Sciatic nerve (tissue), 2 donors: ENCODE measurements at places on chromosomes 7 and 10.
A peak's percentile ranks its signal among the peaks of the same experiment; 100 is the strongest.

GRCh38 chr7:54629771-54630170 is 87.6 kb downstream of the VSTM2A start:
- DNase-seq, result no peak

DNA sequence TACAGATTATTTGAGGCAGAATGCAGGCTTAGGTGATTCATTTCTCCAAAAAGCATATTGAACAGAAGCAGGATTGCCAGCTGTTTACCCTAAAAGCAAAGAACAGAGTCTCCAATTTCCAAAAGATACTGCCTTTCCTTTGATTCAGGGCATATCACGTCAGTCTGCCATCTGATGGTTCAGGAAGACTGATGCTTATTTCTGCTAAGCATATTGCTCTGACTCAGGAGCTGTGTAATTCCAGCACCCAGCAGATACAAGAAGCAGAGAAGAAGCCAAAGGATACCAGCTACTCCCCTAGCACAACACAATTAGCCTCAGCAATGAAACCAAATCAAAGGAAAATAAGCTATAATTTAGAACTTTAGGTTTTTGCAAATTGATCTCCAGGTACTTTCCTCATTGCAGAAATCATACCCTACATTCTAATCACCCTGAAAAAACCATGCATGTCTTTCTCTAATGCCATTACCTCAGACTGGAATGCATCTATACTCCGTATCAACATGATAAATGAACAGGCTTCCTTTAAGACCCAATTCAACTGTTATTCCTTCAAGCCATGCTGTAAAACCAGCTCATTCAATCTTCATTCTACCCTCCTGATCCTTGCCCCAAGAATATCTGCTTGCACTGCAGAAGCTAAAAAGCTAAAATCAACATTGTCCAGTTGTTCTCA is 55.1 kb downstream of the ABI1 start:
- no peak for DNase-seq

GRCh38 chr7:86916277-86916825 is 143.1 kb downstream of the ELAPOR2 start:
- DNase-seq, result no peak

DNA sequence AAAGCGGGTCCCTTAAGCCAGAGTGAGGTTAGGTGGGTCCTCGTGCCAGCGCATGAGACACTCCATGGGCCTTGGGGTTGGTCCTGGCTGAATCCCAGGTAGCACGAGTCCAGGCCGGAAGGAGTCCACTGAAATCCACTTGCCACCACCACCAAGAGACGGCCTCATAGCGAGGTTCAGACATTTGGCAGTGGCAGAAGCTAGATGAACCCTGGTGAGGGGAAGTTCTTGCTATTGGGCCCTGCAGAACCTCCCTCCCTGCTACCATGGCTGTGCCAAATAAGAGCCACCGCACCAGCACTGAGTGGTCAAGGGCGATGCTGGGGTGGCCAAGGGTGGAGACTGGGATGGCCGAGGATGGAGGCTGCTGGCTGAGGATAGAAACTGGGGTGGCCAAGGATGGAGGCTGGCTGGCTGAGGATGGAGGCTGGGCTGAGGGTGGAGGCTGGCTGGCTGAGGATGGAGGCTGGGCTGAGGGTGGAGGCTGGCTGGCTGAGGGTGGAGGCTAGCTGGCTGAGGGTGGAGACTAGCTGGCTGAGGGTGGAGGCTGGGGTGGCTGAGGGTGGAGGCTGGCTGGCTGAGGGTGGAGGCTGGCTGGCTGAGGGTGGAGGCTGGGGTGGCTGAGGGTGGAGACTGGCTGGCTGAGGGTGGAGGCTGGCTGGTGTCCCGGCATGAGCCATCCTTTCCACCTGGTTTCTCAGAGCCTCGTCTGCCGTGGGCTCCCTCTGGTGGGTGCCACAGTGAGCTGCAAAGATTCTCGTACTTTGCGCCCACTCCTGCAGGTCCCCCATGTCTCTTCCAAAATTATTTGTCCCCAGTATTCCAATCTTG is 88.2 kb downstream of the ELFN1 start:
- no peak for DNase-seq

GRCh38 chr7:44143646-44144250 is 2.6 kb upstream of the MYL7 start:
- peak; percentile 31 for DNase-seq

DNA sequence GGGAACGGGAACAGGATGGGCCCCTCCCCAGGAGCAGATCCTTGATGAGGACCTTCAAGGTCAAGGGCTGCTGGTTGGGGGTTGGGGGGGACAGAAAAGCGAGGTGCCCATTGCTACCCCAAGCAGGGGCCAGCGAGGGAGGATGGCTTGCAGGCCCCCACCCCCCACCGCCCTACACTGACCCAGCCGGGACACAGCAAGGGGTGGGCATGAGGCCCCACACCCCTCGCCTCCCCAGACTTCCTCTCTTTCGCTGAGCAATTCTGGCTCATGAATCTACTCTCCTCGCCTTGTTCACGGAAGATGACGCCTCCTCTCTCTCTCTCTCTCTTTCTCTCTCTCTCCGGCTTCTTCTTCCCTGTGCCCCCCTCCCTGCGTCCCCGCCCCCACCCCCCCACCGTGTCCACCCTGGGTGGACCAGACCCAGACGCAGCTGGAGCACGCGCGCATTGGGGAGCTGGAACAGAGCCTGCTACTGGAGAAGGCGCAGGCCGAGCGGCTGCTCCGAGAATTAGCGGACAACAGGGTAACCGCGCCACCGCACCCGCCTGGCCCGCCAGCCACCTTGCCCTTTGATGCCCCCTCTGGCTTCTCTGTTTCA is 81.1 kb upstream of the GTF2IRD1 start:
- peak; percentile 83 for DNase-seq

GRCh38 chr10:80945264-80945880 is 407.7 kb downstream of the SH2D4B start:
- no peak for DNase-seq

DNA sequence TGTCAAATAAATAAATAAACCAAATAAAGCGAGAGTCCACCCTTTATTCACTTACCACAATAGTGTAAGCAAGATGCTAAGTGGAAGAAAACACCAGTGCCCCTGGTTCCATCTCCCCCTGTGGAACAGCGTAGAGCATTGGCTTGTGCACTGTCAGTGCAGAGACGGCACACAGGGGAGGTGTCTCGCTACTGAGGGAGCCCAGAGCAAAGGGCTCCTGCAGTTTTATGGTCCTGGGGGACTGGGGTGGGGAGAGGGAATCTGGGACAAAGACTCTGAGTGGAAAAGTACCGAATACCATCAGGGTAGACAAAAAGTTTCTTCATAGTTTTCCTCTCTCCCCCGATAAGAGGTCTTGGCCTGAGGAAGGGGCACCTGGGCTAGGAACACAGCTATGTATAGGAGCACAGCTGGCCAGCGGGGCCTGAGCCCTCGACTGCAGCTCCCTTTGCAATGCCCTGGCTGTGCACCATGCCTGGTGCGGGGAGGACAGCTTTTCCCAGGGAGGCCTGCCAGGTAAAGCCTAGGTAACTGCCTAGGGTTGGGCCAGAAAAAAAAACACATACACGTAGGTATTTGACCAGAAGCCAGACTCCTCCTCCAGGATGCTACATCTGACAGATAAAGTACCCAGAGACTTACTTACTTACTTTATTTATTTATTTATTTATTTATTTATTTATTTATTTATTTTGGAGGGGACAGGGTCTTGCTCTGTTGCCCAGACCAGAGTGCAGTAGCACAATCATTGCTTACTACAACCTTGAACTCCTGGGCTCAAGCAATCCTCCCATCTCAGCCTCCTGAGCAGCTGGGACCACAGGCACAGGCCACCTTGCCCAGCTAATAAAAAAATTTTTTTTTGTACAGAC is 88.8 kb upstream of the KIF5B start:
- no peak for DNase-seq

DNA sequence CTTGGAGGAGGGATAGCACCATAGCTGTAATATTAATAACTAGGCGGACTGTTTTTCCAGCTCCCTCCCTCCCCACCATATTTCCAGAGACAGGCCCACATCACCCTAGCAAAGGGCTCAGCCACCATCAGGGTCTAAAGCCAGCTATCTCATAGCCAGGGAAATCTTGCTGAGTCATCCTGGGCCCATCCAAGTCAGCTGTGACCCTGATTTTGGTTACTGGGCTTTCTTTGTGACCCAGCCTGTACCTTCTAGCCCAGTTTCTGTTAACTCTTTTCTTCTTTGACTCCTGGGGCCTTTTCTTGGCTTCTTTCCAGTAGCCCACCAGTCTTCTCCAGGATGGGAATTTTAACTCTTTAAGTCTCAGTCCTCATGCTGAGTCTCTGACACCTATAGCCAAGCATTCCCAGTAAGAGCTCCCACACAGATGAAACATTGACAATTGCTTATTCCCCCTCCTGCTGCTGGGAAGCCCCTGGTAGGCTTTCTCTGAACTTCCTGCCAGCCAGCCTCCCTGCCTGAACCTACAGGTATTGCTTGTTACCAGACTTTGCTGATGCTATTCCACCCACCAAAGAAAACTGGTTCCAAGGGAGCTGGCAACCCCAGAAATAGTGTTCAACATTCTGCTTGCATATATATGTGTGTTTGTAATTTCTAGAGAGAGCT is 34.8 kb upstream of the ADO start:
- no peak for DNase-seq

GRCh38 chr7:129906700-129907099 is 46.1 kb downstream of the UBE2H start:
- DNase-seq, result no peak

GRCh38 chr10:86165666-86166065 is 200.9 kb downstream of the GRID1 start:
- peak; percentile 8 for DNase-seq

GRCh38 chr7:6226194-6226799 is 46.1 kb downstream of the CYTH3 start:
- DNase-seq, result no peak
